ENCODE measurements at places on chromosomes 4 and X. TPM values are rescaled to one million over a fixed set of nuclear protein-coding genes. Genes with fewer than 3 reads are reported as not detected.

DNA sequence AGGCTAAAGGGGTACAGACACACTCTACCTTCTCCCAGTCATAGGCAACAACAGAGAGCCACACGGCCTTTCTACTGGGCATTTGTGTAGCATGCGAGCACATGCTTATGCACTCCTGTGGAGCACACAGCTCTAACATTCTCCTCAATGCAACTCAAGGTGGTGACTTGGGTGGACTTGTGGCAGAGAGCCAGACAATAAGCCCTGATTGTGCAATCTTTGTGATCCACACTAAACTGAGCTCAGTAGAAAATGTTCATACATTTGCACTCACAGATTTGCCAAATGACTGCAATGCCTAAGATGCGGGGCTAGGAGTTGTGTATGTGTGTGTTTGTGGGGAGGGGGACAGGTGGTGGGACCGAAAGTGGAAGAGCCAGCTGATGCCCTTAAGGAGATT lies 31.4 kb upstream of the SETD7 start:
- no peak for DNase-seq

GRCh38 chrX:19789376-19789775 lies 98.0 kb downstream of the SH3KBP1 start:
- no peak for DNase-seq

DNA sequence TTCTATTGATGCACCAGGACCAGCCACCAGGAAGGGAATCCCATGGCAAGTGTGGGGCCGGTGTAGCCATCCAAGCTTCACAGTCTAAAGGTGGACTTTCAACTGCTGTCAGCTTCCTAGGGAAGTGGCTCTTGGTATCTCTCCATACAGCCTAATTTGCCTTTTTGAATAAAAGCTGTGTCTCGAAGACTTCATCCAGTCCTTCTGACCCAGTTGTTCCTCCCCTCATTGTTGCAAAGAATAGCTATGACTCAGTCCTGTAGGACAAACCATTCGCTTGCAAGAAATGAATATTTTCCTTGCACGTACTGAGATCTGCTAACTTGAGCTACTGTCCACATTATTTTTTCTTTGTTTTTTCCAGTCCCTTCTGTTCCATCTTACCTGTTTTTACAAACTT lies 145.1 kb upstream of the CTSO start:
- DNase-seq = no peak

- DNase-seq = no peak
Measured at GRCh38 chr4:99507349-99507748, 3.5 kb upstream of the C4orf17 start.

DNA sequence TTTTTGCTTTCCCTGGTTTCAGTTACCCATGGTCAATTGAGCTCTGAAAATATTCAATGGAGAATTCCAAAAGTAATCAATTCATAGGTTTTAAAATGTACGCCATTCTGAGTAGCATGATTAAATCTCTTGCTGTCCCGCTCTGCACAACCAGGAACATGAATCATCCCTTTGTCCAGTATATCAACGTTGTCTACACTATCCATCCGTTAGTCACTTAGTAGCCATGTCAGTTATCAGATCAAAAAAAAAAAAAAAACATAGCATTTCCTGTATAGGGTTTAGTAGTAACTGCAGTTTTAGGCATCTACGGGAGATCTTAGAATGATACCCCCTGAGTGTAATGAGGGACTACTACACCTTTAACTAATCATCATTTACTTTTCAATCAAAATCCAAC lies 15.1 kb downstream of the LAMP2 start:
- DNase-seq = peak; percentile 66

- no peak for DNase-seq
Measured at GRCh38 chrX:101803451-101803850, 128.4 kb downstream of the ZMAT1 start.

GSPT2 gene
- 3.2 TPM for total RNA-seq

GRCh38 chrX:149799938-149800337 lies 18.2 kb downstream of the MAGEA9 start:
- DNase-seq = no peak

- DNase-seq = no peak
Measured at GRCh38 chrX:39017077-39017476, 215.8 kb downstream of the MID1IP1 start.

KCND1 gene
- 0.25 TPM for total RNA-seq

FAM9B gene
- not detected for total RNA-seq

DNA sequence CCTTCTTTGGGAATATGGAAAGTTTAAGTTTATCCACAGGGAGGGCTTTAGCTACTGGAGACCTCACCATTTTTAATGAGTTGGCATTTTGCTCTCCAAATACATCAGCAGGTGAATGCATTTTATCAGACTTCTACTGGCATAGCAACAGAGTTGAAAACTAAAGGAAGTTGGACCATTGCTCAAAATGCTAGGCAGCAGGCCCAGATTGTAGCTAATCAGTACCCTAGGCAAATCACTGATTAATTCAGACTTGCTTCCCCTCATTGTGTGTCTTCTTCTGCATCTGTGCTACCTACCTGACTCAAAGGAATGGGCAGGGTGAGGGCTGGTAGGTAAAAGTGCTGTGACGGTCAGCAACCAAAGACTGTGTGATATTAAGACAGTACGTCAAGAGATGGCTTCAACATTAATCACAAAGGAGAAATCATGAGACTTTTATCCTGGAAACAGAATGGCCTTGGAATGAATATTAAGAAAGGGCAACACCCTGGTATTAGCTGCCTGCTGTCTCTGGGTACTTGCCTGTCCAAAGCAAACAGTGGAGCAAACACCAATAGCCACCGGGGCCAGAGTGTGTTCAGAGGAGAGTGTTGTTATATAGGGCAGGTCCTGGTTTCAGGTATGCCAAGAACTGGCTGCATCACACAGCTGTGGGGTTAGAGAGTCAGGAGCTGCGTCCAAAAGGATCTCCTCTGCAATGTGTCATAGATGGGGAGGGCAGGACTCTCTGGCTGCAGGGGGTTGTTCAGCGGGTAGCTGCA lies 17.1 kb upstream of the SMIM20 start:
- no peak for DNase-seq
